ENCODE measurements at places on chromosomes 1 and 21.

GRCh38 chr21:40379881-40380810, 466.8 kb downstream of the DSCAM start:
- DNase-seq: no peak

- DNase-seq: peak; percentile 58
Measured at GRCh38 chr1:25568090-25568833, 24.9 kb downstream of the LDLRAP1 start.

DNA sequence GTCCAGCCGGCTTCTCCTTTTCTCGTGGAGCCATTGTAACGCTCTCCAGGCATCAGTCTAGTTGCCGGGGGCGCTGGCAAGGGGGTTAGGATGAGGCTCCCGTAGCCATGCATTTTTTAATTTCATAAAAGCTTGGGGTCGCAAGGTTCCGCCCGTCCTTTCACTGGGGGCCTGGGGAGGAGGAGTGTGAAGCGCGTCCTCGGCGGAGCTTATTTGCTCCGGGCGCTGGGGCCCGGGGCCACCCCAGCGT, 1.6 kb downstream of the ADGRL2 start:
- DNase-seq: no peak

DNA sequence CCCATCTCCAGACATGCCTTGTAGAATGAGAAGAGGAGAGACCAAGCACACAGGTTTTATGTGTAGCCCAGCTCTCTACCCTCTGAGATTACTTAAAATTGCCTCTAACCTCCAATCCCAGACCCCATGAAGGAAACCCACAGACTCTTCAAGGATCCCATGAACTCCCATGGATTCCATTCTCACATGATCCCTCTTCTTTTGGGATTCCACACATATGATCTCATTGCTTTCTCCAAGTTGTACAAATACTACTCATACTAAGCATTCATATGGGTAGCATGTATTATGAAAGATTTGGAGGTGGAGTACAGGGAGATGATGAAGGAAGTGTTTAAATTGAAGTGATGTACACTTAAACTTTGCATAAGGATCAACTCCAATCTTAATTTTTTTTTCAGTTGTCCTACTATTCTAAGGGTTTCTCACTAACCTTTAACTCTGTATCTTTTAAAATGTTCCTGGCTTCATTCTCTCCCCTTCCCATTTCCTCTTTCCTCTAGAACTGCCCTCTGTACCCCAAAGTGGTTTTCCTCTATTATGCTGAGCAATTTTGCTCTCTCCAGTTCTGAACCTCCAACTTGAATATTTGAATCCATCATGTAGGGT, 41.6 kb downstream of the MFSD2A start:
- no peak for DNase-seq

- no peak for DNase-seq
Measured at GRCh38 chr1:199936441-199936840, 91.1 kb upstream of the NR5A2 start.

- DNase-seq: no peak
Measured at GRCh38 chr21:29641635-29642550, 297.9 kb downstream of the GRIK1 start.

DNA sequence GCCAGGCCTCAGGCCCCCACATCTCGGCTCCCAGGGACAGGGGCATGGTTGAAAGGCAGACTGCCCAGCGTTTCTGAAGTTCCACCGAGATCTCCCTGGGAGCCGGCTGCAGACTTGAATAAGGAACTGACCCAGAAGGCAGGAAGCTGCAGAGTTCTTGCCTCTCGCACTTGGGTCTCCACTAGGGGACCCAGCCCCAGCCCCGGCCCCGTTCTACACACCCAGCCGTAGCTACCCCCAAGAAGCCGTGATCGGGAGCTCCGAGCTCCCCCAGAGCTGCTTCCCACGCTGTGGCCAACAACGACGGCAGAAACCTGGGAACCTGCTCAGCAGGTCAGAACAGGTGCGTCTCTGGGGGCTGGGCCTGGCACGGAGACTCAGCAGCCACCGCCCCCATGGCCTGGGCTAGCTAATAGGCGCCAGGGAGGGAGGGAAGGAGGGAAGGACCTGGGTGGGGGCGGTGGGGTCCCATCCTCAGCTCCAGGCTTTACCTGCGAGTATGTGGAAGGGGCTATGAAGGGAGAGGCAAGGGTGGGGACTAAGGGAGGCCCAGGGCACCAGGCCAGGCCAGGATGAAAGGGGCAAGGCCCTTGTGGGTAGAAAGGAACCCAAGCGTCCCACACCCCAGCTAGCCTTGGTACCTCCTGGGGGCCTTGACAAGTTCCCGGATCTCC, at the start of gene NECTIN4:
Gene NECTIN4 (minus strand): TSS at position 308 of the 674 bp plus-strand sequence. CDS start 262 bp downstream, at position 46.
- peak; percentile 39 for DNase-seq
